ENCODE measurements at places on chromosomes 13 and 19.

DNA sequence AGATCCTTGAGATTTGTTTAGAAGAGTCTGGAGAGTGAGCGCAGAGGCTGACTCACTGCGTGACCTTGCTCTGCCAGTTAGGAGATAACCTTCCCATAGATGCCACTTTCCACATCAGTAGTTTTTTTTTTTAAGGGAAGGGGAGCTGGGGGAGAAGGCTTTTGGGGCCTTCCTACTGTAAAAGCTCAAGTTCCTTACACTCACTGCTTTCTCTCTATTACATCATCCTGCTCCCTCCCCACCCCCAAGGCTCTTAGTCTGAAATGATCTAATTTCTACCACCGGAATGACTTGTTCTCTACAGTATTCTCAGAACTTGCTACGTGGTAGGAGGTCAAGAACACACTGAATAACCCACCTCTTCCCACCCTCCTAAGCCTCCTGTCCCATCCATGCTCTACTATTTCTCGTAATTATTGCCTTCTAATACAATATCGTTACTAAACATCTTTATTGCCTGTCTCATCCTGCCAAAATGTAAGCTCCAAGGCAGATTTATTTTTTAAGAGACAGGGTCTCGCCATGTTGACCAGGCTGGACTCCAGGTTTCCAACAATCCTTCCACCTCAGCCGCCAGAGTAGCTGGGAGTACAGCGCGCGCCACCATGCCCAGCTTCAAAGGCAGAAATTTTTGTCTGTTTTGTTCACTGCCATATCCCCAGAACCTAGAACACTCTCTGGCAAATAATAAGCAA, 1.2 kb downstream of the LONP1 start:
- DNase-seq = no peak

DNA sequence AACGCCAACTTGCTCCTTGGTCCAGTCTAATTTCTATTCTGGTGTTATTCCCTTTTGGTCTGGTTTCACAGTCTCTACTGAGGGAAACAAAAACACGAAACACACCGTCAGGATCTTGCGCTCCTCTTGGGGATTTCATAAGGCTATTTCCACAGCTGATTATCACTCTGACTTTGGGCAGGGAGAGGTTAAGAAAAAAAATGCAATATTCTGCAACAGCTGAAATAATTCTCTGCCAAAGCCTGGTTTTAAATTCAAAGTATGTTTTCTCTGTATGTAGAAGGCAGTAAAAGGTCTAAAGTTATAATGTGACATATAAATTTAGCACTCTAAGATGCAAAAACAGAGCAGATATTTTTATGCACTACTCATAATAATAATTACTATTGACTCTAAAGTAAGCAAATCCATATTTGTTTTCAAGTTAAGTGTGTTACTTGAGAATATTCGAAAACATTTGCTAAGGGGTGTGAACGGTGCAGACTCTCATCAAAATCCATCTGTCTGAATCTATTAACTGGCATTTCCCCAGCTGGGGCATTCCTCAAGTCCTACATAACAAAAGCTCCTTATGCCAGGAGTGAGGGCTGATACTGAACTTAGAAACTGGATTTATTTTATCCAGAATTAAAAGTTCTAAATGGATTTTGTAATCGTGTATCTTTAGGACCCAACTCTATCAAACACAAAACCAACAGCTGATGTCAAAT, 38.4 kb upstream of the STARD13 start:
- no peak for DNase-seq

DNA sequence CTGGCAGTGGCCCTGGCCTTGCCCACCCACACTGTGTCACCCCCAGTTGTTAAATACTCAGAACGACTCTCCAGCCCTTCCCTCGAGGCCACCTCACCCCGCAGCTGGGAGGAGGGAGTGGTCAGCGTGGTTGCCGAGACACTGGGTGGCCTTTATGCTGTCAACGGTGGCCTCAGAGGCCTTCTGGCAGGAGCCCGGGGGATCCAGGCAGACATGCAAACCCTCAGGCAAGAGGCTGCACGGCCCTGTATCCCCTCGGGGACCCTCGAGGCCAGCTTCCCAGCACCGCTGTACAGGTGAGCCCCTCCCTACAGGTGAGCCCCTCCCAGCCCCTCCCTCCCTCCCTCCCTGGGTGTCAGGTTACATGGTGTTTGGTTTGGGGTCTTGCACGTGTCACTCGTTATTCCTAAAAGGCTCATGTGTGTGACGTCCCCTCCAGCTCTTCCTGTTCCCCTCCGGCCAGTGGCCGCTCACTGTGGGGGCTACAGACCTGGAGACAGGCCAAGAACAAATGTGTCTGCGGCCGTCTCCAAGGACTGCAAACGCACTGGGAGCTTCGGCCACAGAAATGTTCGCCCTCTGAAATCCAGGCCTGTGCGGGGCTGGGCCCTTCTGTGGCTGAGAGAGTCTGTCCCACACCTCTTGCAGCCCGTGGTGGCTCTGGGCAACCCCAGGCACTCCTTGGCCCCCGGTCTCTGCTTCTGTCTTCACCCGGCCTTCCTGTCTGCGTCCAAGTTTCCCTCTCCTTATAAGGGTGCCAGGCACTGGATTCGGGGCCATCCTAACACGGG, at the start of gene TEKTIP1:
TEKTIP1 (plus strand) TSS at position 210 of the 791 bp plus-strand sequence; CDS start at position 214, 4 bp downstream.
- DNase-seq = no peak

- no peak for DNase-seq
Observed at GRCh38 chr19:5262721-5263120, 77.9 kb downstream of the PTPRS start.

GRCh38 chr13:73794755-73795154, 339.4 kb downstream of the KLF12 start:
- DNase-seq = no peak

DNA sequence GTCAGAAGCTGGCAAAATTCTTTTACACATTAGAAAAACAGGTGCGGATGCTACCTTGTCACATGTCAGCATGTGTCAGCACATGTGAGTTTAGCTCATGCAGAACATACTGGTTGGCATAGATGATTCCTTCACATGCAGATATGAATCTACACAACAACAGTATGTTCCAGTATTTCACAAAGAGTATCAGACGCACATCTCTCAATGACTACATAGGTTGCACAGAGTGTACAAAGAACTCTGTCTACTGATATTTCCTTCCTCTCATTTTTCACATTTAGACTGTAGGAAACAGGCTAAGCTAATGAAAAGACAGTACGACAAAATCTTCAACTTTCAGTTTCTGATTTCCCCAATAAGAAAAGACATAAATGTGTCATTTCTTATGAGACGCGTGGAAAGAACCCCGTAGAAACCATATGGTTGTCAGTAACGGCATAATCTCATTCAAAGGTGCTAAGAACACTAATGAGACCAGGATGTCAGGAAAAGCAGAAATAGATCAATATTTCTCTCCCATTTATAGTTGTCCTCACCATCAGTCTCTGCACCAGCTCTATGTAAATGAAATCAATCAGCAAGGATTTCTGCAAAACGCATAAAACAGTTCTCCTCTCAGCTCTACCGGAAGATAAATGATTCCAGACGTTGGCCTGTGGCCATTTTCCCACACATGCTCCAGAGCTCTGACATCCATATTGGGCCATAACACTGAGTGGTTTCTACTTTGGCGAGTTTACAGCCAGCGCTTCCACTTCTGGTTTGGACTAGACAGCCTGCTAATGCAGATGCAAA, 81.2 kb downstream of the STARD13 start:
- no peak for DNase-seq

- no peak for DNase-seq
Observed at GRCh38 chr19:28715157-28715556, 497.8 kb downstream of the UQCRFS1 start.

- no peak for DNase-seq
Observed at GRCh38 chr19:3292958-3293529, 68.6 kb downstream of the CELF5 start.

DNA sequence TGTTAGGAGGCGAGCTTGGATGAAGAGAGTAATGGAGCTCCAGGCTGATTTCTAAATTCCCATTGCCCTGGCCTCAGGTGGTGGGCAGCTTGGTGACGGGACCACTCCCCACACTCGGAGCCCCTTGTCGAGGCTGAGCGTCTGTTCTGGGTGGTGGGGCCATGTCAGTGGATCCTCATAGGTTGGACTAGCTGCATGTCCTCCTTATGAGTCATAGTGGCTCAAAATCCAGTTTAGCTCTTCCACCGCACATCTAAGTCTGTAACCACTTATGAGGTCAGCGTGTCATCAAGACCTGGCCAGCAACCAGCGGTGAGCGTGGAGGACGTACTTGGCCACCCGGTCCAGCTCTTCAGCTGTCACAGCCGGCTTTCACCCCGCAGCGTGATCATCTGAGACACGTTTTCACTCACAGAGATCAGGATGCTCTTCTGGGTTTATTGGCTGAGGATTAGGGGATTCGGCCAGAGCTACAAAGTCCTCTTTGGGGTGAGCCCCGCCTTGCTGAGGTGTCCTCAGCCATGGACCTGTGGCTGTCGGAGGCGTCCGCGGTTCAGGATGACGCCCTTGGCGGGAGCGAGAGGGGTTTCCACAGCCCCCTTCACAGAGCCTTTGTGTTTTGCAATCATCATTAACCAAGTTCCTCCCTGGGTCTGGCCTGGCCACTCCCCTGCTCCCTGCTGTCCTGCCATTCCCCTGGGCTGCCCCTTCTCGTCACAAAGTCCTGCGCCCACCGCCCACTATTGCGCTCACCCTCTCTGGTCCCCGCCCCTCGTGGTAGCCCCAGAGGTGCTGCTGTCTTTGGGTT, 41.9 kb downstream of the ADPRHL1 start:
- DNase-seq = no peak

DNA sequence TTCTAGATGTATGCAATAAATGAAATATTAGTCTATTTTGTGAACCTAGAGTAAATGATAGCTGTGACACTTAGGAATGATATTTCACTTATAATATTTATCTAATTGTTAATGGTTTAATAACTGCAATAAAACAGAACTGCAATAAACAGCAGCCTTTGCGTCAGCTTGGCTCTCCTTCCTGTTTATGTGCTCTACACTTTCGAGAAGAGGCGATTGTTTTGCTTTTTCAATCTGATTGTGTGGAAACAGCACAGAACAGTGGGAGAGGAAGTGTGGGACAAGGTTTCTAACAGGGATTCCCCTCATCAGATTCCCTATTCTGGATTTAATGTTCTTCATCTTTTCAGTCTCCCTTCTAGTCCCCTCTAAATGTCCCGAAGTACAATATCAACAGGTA, 17.3 kb upstream of the TRPC4 start:
- DNase-seq = no peak

GRCh38 chr13:96946709-96947311, 47.5 kb downstream of the OXGR1 start:
- DNase-seq = no peak

GRCh38 chr19:11435833-11436313, 438 bp downstream of the PRKCSH start:
- DNase-seq = no peak

GRCh38 chr13:20525144-20525600, 485 bp downstream of the CRYL1 start:
- peak; percentile 19 for DNase-seq

DNA sequence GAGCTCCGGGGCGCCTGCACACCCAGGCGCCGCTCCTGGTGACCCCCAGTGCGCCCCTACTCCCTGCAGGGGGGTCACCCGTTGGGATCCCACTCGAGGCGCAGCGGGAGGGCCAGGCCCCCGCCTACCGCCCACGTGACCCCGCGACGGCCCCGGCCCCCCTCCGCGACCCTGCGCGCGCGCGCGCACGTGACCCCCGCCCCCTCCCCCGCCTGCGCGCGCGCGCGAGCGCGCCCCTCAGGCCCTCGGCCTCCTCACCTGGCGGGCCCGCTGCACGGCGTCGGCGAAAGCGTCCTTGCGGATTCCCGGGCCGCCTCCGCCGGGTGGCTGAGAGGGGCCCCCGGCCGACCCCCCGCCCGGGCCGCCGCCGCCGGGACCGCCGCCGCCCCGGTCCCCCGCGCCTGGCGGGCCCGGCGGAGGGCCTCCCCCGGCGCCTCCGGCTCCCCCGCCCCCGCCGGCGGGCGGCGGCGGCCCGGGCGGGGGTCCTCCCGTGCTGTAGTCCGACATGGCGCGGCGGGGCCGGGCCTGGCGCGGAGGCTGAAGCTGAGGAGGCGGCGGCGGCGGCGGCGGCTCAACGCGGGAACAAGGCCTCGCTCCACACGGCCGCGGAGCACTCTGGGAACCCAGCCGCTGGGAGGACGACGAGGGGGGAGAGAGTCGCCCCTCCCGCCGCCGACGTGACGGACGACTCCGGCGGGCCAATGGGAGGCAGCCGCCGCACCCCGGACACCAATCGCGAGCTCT, at the start of gene KHSRP:
KHSRP (minus strand) TSS at position 617 of the 744 bp plus-strand sequence; CDS start at position 507, 110 bp downstream.
- DNase-seq = no peak

- DNase-seq = no peak
Observed at GRCh38 chr19:3904233-3904632, 23.7 kb downstream of the ATCAY start.

GRCh38 chr13:36880961-36881360, 39.1 kb downstream of the SMAD9 start:
- DNase-seq = no peak

DNA sequence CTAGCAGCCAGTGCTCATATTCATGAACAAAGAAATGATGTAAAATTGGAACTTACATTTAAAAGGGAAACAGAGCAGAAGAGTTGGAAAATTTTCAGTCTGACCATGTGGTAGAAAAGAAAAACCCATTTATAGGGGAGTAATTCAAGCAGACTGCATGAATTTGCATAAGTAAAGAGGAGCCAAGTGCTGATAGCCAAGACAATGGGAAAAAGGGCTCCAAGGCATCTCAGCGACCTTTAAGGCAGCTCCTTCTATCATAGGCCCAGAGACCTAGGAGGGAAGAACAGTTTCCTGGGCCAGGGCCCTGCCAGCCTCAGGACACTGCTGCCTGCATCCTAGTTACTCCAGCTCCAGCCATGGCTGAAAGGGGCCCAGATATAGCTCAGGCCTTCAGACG, 7.5 kb downstream of the DNAJC3 start:
- no peak for DNase-seq

GRCh38 chr19:32831611-32832010, 38.0 kb downstream of the SLC7A9 start:
- no peak for DNase-seq

- DNase-seq = no peak
Observed at GRCh38 chr13:94661406-94661805, 50.9 kb downstream of the SOX21 start.

DNA sequence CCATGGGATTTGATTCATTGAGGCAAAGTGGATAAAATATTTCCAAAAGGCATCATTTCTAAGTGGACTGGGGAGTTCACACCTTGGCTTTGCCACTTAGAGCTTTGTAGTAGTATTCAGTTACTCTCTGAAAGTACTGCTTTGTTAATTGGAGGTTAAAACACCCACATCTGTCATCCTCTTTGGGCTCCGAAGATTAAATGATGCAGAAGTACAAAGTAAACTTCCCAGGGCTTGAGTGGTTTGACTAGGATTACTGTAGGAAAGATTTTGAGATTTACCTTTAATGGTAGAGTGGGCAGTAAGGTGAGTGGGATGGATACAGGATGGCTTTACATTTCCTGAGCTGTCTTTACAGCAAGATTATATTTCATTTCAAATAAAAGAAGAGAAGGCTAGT, 42.4 kb downstream of the WASF3 start:
- no peak for DNase-seq

- no peak for DNase-seq
Observed at GRCh38 chr19:30651066-30651465, 278.9 kb downstream of the ZNF536 start.
